Fibroblast of villous mesenchyme (primary cell): ENCODE measurements at places on chromosomes 11 and 22. TPM values are rescaled to one million over a fixed set of nuclear protein-coding genes. Genes with fewer than 3 reads are reported as not detected.

DNA sequence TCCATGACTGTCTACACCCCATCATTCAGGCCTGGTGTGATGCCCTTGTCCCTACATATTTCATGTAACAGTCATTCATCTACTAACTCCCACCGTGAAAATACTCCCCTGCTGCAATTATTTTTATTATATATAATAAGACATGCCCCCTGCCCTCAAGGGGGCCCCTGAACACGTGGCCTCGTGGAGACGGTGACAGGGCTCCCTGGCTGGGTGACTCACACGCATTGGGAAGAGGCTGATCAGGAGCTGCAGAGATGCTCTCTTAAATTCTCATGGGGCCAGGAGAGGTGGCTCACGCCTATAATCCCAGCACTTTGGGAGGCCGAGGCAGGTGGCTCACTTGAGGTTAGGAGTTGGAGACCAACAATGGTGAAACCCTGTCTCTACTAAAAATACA lies 88.6 kb downstream of the ST3GAL4 start:
- no peak for DNase-seq

GRCh38 chr11:75946531-75947530 lies 131.8 kb downstream of the UVRAG start:
- DNase-seq, result peak; percentile 80

- DNase-seq, result peak; percentile 51
Observed at GRCh38 chr11:57318178-57318577, 6.6 kb downstream of the TNKS1BP1 start.

GRCh38 chr11:23284631-23285030 lies 424.4 kb upstream of the CCDC179 start:
- peak; percentile 65 for DNase-seq

DNA sequence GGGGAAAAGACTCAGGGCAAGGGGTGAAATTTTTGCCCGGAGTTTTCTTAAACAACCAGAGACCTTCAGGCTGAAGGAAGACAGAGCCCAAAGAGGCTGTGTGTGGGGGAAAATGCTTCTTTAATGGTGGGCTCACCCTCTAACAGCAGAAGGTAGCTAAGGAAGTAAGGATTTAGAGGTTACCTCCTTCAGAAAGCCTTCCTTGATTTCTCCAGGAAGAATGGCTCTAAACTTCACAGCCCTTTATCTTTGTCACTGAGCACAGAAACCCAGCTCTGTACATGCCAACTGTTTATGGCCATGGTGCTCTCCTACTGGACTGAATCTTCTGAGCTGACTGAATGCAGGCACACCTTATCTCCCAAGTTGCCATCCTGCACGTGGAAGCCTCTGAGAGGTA lies 196.0 kb downstream of the TENM4 start:
- no peak for DNase-seq

SCGB2A2 gene
- not detected in 2 replicates for total RNA-seq

C11orf98 gene
- 23.7 and 27.7 TPM in 2 replicates for total RNA-seq

LGALS12 gene
- total RNA-seq, result not detected in 2 replicates
